Upper lobe of left lung (tissue), 6 donors: ENCODE measurements at places on chromosomes 2 and 18. TPM values are rescaled to one million over a fixed set of nuclear protein-coding genes. Genes with fewer than 3 reads are reported as not detected.

GRCh38 chr2:210623506-210623905 lies 67.1 kb downstream of the CPS1 start:
- DNase-seq = no peak
- no peak overlapping the region for H3K4me3 ChIP-seq
- H3K4me1 ChIP-seq = no peaks in the 10 kb centered on the region
- no peak overlapping the region for H3K27ac ChIP-seq
- H3K36me3 ChIP-seq = no peaks in the 10 kb centered on the region
- no peaks in the 10 kb centered on the region for H3K27me3 ChIP-seq

Gene IL1R2
- 46.7 TPM for total RNA-seq

- DNase-seq = no peak
- no peaks in the 10 kb centered on the region for H3K4me1 ChIP-seq
- no peak overlapping the region for H3K4me3 ChIP-seq
- no peaks in the 10 kb centered on the region for H3K27me3 ChIP-seq
- H3K27ac ChIP-seq = no peak overlapping the region
Measured at GRCh38 chr18:31860488-31860887, 82.4 kb downstream of the TRAPPC8 start.

Gene SNRPD1
- 17.1 TPM for total RNA-seq
